ENCODE measurements at places on chromosomes 12 and 14. TPM values are rescaled to one million over a fixed set of nuclear protein-coding genes. Genes with fewer than 3 reads are reported as not detected.

DNA sequence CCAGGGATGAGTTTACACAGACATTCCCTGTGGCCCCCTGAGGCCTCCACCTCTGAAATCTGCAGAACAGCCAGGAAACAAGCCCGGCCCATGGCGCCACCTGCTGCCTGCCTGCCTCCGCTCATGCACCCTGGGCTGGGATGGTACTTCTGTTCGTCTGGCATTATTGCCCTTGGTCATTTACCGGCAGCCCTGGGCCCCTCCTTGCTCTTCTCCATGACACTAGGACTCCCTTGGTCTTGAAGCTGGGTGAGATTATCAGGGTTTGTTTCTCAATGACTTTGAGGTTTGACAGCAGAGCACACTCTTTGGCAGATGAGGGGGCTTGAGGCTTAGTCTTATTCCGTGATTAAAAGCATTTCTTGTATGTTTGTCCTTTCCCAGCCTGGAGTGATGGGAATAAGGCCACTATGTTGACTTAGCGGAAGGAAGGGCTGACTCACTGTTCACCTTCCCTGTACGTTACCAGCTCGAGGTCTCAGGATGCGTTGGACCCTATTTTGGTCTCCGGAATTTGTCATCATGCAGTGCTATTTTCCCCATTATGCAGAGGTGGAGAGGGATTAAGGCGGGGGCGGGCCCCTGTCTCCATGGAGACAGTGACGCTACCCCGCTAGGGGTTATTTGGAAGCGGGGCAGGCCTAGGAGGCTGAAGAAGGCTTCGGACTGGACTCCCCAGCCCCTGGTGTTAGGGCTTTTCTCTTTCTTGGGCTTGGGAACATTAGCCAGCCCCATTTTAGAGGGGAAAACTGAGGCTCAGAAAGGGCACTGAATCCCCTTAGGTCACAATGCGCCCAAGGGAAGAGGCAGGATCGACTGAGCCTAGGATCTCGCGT lies 706 bp upstream of the PEX5 start:
- DNase-seq = peak; percentile 49

DNA sequence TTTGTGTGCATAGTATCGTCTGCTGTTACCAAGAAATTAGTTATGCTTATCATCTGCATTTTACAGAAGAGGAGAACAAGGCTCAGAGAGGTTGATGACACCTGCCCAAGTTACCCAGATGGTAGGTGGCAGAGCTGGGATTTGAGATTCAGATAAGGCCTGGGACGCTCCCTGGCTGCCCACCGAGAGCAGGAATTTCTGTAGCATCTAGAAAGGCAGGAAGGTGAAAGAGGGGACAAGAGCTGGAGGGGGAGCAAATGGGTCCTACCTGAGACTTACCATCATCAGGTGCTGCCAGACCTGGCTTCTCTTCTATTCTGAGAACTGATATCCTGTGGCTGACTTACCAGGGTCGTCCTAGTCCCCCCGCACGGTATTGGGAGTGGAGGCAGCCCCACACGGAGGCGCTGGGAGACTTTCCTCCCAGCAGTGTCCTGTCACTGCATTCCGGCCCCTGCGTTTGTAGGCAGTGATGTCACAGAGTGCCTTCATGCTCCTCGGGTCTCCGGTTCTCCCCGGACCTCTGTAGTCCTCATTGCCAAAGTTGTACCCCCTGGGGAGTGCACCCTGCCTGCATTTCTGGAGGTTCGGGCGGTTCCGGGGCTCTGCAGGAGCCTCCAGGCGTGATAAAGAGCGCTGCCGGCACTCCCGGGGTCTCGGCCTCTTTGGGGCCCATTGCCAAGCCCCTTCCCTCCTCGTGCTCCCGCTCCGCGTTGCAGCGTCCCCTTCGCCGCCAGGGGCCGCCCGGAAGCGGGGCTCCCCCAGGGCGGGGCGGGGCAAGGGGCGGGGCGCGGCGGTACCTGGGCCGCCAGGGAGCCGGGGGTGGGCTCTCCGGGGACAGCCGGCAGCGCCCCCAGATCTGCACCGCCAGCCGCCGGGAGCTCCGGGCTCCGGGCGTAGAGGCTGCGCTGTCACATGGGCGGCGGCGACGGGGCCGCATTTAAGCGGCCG lies at the start of gene CABP1:
Gene CABP1 (plus strand): TSS at position 856 of the 951 bp plus-strand sequence. CDS start 60 bp downstream, at position 916.
- no peak for DNase-seq

GRCh38 chr14:89651805-89652204 lies 234.8 kb upstream of the FOXN3 start:
- no peak for DNase-seq

GRCh38 chr12:105253866-105254513 lies 18.0 kb upstream of the APPL2 start:
- peak; percentile 71 for DNase-seq

DNA sequence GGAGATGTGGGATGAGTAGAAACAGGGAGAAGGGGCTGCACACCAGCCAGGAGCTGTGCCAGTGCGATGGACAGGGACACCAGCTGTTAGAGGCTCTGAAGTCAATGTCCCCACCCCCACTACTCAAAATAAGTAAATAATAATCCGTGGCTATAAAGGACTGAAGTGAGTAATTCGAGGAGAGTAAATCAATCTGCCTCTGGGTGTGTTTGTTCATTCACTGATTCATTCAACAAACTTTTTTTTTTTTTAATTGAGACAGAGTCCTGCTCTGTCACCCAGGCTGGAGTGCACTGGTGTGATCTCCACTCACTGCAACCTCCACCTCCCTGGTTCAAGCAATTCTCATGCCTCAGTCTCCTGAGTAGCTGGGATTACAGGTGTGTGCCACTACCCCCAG lies 363.6 kb downstream of the TMEM132D start:
- DNase-seq = no peak

DNA sequence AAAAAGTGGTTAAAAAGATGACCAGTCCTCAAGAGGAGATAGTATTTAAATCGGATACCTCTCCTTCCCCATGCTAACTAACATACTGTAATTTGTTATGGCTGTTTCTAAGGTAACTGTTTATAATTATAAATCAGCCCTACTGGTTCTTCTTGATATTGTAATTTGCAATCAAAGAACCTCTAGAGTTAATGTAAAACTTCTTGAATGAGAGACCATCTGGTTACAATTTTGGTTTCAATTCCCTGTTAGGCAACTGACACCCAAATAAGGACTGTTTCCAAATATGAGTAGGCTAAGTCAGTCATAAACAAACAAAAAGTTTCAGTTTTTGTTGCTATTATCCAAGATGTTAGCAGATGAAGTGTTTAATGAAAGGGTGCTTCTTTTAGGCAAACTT lies 120.2 kb upstream of the DNM1L start:
- DNase-seq = no peak

DNA sequence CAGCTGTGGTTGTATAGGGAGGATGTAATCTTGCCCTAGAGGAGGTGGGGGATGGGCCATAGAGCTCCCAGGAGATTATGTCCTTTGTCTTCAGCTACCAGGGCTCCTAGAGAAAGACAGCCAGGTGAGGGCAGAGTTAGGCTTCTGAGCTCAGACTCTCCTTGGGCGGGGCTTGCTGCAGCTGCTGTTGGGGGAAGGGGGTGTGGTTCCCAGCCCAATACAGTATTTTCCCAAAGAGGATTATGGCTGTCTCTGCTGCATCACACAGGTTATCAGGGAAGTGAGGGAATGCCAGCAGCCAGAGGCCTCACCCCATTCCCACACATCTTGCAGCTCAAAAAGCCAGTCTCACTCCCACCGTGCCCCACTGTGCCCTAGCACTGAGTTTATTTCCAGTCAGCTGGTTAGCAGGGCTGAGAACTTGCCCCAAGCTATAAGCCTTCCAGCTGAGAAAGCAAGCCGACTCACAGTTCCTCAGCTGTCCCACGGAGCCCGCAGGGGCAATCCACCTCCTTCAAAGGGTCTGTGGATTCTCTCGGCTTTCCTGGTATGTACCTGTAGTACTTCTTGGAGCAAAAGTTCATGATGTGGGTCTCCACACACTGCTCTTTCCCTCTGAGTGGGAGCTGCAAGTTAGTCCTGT lies 217.3 kb upstream of the CPNE8 start:
- peak; percentile 74 for DNase-seq

- DNase-seq = no peak
These were observed 39.6 kb downstream of the SUSD6 start for GRCh38 chr14:69650948-69651369.

GRCh38 chr14:34036319-34036766 lies 85.5 kb upstream of the EGLN3 start:
- DNase-seq = no peak

DNA sequence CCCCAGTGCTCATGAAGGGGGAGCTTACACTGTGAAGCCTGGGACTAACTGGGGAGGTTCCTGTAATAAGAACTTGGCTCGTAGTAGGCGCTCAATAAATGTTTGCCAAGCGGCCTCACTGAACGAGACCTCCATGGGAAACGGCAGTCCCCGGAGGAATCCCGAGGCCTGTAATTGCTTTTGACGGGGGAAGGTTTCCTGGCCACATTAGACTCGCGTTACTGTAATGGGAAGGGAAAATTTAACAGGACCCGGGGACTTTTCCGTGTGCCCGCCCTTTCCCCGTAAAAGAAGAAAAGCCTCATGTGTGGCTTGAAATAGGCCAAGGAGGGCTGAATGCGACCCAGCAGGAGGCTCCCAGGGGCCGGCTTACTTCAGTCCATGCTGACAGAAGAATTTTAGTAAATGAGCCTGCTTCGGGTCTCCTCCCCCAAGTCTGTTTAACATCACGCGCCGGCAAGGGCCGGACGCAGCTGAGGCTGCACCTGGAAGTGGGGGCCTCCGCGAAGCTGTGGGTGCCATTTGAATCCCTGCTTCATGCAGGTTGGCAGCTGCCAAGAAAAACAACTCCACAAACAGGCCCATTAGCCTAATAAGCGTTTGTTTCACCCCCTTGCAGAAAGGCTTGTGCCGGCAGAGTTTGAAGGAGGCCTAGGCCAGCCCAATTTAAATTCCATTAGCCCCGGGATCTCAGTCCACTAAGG lies 39.8 kb upstream of the PWP1 start:
- DNase-seq = no peak

GRCh38 chr14:96627386-96627785 lies 125.2 kb downstream of the PAPOLA start:
- no peak for DNase-seq

DNA sequence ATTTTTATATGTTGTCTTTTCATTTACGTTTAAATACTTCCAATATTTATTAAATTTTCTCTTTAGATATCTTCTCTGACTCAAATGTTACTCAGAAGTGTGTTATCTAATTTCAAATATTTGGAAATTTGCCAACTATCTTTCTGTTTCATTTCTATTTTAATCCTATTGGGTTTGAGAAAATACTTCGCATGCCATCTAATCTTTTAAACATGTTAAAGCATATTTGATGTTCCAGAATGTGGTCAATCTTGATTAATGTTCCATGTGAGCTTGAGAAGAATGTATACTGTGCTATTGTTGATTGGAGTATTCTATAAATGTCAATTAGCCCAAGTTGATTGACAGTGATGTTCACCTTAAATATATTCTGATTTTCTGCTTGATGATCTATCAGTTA lies 11.9 kb upstream of the DCN start:
- DNase-seq = peak; percentile 80

PTPN6 gene
- total RNA-seq = 22.5 TPM

PPP1R3E gene
- total RNA-seq = 2.6 TPM
